Vein endothelial cell (primary cell): ENCODE measurements at places on chromosomes 12 and 14. TPM values are rescaled to one million over a fixed set of nuclear protein-coding genes. Genes with fewer than 3 reads are reported as not detected.

Gene DNAJC22
- 0.29 and 0.65 TPM in 2 replicates for total RNA-seq

Gene FOXN4
- not detected in 2 replicates for total RNA-seq

Gene NINJ2
- 0.38 and 1.6 TPM in 2 replicates for total RNA-seq

Gene NGDN
- total RNA-seq: 29.4 and 42.5 TPM in 2 replicates

Gene KRT7
- 129 and 1,019 TPM in 2 replicates for total RNA-seq
